ENCODE measurements at places on chromosomes 1 and 21.

DNA sequence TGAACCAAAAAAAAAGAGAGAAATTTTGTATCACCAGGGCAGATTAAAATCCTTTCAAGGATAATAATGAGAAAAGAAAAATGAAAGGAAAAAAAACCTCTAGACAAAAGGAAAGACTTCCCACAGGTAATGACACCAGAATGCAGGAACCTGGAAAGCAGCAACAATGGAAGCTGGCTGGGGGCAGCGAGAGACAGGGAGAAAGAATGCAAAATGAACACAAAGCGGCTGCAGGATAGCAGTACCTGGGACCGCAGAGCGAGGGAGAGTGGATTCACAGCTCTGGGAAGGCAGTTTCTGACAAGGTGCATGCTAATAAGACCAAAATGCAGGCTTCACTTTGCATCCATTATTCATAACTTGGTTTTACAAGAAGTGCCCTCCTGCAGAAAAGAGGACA is 349.0 kb downstream of the SIPA1L2 start:
- no peak for DNase-seq

DNA sequence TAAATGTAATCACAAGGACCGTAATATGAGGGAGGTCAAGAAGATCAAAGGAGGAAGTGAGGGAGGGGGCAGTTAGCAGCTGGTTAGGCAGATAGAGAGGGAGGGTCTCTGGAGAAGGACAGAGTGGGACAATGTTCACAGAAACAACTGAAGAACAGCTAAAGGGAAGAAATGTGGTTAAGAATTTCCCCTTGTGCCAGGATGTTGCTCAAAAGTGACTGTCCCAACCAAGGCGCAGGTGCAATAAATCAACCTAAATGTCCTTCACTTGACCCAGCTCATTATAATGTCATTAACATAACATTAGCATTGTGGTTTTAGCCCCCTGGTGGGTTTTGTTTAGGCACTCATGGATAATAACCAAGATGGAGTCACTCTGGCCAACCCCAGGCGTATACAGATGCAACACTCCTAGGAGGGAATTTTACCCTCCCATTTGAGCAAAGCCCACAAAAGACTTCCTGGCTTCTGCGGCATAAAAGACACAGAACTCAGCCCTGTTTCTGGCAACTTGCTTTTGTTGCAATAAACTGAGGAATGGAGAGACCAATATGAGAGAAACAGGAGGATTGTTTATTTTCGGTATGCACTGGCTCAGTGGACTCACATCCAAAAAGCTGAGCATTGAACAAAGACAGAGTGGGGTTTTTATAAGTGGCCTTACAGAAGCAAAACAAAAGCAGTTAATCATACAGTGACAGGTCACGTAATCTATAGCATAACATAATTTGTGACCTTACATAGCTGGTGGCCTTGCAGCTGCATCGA is 7.3 kb upstream of the CA6 start:
- DNase-seq, result no peak

- DNase-seq, result no peak
These were observed 39.1 kb upstream of the FOXO6 start for GRCh38 chr1:41322101-41322661.

DNA sequence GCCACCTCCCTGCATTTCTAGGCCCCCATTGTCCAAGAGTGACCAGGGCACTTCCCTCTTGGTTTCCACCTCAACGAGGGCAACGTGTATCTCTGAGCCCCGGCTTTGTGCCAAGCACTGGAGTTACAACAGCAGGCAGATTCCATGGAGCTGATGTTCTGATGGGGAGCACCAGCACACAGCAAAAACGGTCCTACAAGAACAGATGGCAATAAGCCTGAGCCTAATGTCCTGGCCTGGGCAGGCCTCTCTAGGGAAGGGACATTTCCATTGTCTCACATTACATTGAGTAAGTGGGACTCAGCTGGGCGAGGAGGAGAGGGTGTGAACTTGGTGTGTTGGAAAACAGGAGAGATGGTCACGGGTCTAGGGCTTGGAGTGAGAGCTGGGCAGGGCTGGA is 27.2 kb upstream of the NPPB start:
- no peak for DNase-seq

DNA sequence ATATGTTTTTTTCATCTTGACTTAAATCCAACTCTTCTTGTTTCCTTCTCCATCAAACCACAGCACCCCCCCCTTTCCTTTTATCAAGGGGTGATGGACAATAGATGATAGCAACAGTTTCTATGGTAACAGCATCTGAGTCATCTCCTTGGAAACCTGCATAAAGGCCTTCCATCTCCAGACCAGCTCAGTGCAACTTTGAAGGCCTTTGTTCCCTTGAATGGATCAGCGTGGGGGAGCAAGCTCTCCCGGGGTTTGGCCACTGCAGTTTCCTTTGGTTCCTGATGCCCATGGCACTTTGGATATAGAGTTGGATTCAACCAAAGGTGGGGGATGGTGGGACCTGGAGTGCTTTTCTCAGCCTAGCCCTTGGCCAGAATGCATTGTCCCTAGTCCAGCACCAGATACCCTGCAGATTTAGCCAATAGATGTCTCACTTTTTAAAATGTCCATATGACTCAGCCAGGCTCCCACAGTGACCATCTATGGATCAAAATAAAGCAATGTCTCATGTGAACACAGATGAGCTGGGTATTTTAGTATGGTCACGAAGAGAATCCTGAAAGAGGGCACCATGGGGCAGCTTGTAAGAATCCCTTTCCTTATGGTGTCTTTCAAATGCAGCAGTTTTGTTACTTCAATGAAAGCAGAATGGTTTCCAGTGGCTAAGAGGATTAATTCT is 127.7 kb downstream of the SPATA46 start:
- no peak for DNase-seq

DNA sequence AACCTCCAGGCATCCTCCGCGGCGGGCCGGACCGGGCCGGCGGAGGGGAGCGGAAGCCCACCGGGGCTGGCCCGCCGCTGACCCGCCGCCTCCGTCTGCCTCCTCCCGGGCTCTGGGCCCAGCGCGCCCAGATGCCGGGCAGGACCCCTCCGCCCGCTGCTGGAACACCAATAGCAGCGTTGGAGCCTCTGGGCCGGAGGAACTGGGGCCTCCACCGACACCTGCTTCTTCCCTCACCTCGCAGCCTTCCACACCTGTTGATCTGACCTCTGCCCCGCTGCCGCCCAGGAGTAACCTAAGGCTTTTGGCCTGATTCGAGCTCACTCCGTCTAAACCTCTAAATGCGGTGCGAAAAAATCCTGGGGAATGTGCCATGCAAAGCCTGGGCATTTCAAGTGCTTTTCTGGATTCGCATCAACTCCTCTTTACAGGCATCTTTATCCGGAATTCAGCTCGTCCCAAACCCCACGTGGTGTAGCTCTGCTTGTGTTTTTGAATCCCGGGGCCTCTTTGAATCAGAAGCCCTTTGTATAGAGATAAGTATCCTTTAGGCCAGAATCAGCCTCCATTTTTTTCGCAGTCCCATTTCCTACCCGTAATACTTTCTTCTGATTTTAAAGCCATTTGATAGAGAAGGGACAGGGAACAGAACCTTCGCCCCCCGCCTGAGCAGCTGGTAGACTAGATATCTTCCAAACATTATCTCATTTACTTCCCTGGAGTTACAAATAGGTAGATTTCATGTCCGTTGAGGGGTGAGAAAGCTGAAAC is 680 bp upstream of the CNN3 start:
- DNase-seq, result no peak
